ENCODE measurements at places on chromosomes 3 and 15. TPM values are rescaled to one million over a fixed set of nuclear protein-coding genes. Genes with fewer than 3 reads are reported as not detected.
A peak's percentile ranks its signal among the peaks of the same experiment; 100 is the strongest.

EHD4 gene
- total RNA-seq = 52.5 TPM

GRCh38 chr3:45215466-45215865 is 10.6 kb downstream of the TMEM158 start:
- DNase-seq = no peak

- no peak for DNase-seq
These were observed 13.9 kb downstream of the GOLIM4 start for GRCh38 chr3:168081856-168082255.

DNA sequence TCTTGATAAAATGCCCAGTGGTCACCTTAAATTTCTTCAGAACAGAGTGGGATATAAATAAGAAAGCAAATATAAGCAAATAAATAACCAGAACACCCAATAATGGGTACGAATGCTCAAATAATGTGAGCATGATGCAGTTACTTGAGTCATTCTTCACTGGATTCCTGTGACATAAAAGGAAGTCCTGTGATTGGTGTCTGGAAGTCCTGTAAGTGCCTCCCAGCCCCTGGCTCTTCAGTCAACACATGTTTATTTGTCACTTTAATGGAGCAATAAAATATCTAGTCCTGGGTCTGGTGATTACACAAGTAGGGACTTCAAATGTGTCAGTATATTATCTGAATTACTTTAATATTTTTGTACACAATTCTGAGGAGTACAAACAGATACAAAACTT is 30.4 kb downstream of the TMEM212 start:
- DNase-seq = peak; percentile 37

DNA sequence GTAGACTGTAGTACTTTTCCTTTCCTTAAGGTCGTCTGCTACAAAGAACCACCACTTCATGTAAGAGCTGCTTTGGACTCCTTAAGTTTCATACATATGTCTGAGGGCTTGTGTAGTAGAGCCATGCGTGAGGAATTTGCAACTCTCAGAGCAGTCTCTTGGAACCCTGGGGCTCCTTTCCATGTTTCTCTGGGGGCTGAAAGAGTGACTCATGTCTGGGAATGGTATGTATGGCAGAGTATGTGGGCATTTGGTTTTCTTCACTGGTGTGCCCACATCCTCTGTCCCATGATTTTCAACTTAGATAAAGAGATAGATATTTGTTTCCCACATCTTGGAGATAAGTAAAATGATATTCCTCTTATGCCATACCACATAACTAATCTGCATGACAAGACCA is 20.6 kb upstream of the RBM5 start:
- DNase-seq = peak; percentile 15

GRCh38 chr3:65625305-65625704 is 413.4 kb downstream of the MAGI1 start:
- DNase-seq = no peak

GRCh38 chr15:67906382-67906781 is 66.5 kb upstream of the RNU6-1 start:
- no peak for DNase-seq

DNA sequence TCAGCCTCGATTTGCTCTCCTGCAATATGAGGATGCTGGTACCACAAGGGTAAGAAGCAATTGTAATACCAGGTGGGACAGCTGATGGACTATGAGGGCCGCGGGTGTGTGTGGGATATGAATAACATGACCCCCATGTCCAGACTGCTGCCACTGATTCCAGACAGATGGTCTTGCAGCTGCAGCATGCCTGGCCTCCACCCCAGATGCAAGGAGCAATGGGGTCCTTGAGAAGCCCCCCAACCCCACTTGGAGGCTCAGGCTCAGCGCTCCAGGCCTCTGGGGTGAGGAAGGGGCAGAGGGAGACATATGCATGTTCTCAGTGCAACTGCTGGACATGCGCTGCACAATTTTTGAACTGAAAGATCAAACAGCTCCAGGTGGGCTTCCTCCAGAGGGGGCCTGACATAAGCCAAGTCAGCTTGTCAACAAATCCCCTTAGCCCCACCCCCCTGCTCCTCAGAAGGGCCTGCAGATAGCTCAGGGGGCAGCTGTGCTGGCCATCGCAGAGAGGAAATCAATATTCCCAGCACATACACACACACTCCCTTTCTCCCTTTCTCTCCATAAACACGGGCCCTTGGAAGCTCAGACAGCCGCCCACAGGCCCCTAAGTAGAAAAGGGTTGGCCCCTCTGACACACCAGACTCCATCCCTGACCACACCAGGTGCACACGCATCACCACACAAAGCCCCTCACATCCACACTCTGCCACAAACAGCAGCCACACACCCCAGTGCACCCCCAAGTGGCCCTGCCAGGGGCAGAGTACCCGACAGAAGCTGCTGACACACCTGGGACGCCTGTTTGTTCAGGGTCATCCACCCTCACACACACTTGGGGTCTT is 107.0 kb downstream of the IQSEC1 start:
- no peak for DNase-seq

P2RY1 gene
- total RNA-seq = 1.8 TPM

ZNF860 gene
- 7.9 TPM for total RNA-seq

GRCh38 chr3:77780278-77780996 is 740.5 kb downstream of the ROBO2 start:
- DNase-seq = no peak

DNA sequence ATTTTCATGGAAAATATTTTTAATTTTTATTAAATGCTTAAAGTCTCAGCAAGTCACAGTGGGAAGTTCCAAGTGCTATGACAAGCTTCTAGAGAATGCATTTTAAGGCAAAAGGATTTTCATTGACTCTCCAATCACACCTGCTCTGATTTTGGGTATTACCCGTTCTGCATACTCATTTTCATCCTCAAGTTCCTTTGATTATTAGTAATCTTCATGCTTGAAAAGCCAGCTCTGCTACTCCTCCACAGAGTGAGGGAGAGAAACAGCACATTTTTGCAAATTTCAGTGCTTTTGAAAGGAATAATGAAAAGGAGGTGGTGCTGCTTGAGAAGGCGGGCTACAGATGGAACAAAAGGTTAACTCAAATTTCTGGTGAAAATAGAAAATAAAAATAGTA is 450.7 kb downstream of the NSUN3 start:
- DNase-seq = no peak

CDAN1 gene
- 9.9 TPM for total RNA-seq

MESP2 gene
- 0.88 TPM for total RNA-seq

PLSCR4 gene
- total RNA-seq = 0.82 TPM

DNA sequence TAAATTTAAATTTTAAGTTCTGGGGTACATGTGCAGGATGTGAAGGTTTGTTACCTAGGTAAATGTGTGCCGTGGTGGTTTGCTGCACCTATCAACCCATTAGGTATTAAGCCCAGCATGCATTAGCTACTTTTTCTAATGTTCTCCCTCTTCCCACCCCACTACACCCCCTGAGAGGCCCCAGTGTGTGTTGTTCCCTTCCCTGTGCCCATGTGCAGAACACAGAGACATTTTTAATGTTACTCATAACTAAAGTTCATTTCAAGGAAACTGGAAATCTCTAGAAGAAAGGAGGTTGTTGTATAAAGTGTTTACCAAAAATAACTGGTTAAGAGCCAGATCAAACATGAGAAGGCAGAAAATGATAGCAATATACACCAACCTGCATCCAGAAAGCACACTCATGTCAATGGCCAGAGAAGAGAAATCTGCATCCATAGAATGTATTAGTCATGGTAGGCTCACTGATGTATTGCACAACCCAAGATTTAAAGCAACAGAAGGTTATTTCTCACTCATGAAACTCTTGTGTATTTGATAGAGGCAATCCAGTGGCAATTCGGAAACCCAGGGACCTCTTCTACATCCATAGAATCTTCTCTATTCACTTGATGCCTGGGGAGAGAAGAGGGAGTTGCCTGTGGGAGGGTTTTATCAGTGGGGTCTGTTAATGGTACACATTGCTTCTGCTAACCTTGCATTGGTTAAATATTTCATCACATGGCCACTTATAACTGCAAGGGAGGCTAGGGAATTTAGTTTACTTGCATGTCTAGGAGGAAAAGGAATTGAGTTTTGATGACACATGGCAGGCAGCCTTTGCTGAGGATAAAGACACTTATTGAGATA is 321.9 kb upstream of the RASGRP1 start:
- DNase-seq = peak; percentile 78

DNA sequence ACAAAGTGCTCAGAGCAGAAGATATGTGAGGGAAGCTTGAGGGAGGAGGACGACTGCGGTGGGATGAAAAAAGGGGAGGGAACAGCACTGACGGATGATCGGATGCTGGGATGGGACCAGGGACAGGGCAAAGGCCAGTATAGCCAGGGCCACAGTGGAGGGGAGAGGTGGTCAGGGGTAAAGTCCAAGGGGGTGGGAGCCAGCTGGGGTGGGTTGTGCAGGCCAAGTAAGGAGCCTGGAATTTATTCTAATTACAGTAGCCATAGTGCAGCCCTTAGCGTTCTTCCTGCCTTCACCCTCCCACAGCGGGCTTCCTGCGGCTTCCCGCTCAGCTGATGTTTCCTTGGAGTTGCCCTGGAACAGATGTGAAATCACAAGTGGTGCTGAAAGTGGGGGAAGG is 7.6 kb upstream of the APEH start:
- no peak for DNase-seq
